ENCODE measurements at places on chromosomes 6 and 20.
A peak's percentile ranks its signal among the peaks of the same experiment; 100 is the strongest.

DNA sequence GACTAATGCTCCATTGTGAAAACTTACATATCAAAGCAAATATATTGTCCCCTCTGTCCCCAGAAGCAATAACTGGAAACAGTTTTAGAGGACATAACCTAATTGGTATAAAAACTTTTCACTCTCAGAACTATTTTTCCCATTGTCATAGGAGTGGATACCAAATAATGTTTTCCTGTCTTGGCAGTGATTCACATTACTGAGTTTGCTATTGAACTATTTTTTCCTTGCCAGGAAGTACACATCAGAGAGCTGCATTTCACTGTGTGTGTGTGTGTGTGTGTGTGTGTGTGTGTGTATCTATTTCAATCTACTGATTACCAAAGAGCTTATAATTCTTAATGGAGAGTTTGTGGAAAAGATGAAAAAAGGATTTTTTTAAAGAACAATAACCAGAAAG is 45.4 kb downstream of the AKAP12 start:
- no peak for DNase-seq

- no peak for DNase-seq
Measured at GRCh38 chr6:98039904-98040607, 757.0 kb upstream of the MMS22L start.

DNA sequence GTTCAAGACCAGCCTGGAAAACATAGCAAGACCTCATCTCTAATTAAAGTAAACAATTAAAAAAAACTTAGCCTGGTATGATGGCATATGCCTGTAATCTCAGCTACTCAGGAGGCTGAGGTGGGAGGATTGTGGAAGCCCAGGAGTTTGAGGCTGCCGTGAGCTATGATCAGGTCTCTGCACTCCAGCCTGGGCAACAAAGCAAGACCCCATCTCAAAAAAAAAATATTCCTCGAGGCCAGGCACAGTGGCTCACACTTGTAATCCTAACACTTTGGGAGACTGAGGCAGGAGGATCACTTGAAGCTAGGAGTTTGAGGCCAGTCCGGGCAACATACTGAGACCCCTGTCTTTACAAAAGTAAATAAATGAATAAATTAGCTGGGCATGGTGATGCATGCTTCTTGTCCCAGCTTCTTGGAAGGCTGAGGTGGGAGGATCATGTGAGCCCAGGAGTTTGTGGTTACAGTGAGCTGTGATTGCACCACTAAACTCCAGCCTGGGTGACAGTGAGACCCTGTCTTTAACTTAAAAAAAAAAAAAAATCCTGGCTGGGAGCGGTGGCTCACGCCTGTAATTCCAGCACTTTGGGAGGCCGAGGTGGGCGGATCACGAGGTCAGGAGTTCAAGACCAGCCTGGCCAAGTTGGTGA is 9.3 kb upstream of the C2 start:
- DNase-seq: no peak

DNA sequence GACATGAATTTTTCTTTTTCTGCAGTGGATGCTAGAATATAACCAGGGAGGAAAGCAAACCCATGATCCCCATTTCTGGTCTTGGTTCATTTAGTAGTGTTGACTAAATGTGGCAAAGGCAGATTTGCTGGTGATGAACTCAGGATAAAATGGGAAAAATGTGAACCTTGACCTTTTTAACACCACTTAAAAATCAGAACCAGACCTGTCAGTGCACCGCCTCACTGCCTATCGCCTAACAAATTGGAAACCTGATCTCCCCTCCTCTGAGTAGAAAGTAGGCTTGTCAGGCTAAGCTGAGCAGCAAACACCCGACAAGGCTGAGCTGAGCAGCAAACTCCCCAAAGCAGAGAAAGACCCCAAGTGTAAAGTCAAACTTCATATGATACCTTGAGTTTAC is 254.8 kb downstream of the FOXC1 start:
- DNase-seq: no peak

- no peak for DNase-seq
Measured at GRCh38 chr6:2103765-2104523, 141.5 kb downstream of the GMDS start.

- DNase-seq: no peak
Measured at GRCh38 chr6:154319231-154319858, 37.3 kb downstream of the IPCEF1 start.

DNA sequence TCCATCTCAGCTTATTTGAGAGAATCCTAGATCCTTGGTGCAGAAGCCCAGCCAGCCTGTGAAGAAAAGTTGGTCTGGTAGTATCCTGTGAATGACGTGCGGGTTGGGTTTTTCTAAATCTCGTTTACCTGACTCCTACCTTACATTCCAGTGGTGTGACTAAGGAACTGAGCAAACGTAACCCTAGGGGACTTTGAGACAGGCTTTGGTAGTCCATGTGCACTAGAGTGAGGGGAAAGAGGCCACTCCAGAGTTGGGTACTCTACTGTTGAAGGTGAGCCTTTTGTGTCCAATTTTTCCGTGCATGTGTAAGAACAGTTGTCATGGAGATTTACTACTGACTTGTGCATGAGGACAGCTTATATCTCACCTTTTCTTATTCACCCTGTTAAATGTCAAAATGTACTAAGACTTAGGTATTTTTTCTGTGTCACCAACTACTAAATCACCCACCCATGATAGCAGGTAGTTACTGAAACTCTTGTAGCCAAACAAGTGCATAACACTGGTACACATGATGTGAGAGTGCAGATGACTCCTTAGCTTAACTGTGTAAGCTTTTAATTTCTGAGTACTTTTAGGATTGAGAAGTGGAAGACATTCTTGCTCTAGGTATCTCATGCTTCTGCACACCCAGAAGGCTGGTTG is 26.3 kb upstream of the PLCG1 start:
- DNase-seq: no peak

DNA sequence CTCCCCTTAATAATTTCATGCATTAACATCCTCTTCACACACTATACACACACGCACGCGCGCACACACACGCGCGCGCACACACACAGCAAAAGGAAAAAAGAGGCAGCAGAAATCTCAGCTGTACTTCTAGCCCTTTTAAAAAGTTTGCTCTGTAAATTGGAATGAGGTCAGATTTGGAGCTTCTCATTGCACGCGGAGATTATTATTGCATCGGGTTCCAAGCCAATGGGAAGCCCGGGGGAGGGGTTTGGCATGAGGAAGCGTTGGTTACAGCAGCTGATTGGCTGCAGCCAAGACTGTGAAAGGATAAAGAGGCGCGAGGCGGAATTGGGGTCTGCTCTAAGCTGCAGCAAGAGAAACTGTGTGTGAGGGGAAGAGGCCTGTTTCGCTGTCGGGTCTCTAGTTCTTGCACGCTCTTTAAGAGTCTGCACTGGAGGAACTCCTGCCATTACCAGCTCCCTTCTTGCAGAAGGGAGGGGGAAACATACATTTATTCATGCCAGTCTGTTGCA is at the start of gene SOX4:
Gene SOX4, plus strand, starts transcription at position 340 of the 515 bp plus-strand sequence. CDS start 784 bp downstream, outside the sequence.
- peak; percentile 61 for DNase-seq

DNA sequence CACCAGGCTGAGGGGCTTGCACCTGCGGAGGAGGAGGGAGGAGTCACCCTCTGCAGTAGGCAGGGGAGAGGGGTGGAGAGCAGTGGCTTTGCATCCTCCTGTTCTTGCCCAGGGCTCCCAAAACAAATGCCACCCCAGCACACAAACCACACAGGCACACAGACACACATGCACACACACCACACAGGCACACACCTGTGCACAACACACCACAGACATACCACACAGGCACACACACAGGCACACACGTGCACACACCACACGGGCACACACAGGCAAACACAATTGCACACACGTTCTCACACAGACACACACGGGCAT is 26.6 kb downstream of the YTHDF1 start:
- no peak for DNase-seq

GRCh38 chr6:168979254-168979653 is 274.4 kb downstream of the THBS2 start:
- no peak for DNase-seq

GRCh38 chr6:127484212-127484863 is 25.1 kb upstream of the KIAA0408 start:
- no peak for DNase-seq

GRCh38 chr20:2519115-2519809 is 10.5 kb upstream of the ZNF343 start:
- DNase-seq: no peak

DNA sequence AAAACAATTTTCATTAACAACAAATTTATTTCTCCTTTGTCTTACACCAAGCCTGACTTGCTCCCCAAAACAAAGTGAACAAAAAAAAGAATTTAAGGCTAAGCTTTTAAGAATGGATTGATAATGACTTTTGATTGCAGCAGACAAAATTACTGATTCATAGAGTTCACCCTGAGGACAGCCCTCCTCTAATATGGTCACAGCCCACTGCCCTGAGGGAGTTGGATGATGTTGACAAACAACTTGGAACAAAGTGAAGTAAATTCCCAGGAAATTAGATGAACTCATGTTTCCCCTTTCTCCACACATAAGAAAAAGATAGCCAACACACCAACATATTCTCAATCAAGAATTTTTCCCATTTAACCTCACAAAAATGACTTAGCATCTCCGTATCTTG is 7.7 kb upstream of the ISM1 start:
- DNase-seq: no peak

- DNase-seq: no peak
Measured at GRCh38 chr6:157763904-157764177, 59.2 kb upstream of the SNX9 start.

- no peak for DNase-seq
Measured at GRCh38 chr20:44357555-44358125, 2.1 kb downstream of the HNF4A start.

- peak; percentile 66 for DNase-seq
Measured at GRCh38 chr6:150600301-150601017, 774 bp downstream of the PLEKHG1 start.

- DNase-seq: no peak
Measured at GRCh38 chr6:107803957-107804356, 20.2 kb downstream of the SCML4 start.

DNA sequence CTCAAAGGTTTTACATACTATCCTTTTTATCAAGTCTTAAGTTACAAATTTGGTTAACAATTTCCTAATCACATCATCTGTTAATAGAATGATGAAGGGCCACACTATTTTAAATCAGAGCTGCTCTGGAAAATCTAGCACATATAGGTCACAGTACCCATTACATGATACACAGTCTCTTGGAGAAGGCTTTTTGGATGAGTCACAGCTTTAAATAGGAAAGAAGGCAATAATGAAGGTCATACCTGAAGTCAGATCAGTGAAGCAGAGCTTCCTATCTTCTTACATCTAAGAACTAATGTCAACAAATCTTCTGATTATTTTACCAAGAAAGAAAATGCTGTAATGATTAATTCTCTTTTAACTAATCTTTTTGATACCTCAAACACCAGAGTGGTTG is 248.5 kb downstream of the BTBD9 start:
- DNase-seq: no peak

- no peak for DNase-seq
Measured at GRCh38 chr6:137850816-137851602, 16.1 kb upstream of the TNFAIP3 start.

- DNase-seq: no peak
Measured at GRCh38 chr6:79724816-79725215, 93.7 kb downstream of the SH3BGRL2 start.

DNA sequence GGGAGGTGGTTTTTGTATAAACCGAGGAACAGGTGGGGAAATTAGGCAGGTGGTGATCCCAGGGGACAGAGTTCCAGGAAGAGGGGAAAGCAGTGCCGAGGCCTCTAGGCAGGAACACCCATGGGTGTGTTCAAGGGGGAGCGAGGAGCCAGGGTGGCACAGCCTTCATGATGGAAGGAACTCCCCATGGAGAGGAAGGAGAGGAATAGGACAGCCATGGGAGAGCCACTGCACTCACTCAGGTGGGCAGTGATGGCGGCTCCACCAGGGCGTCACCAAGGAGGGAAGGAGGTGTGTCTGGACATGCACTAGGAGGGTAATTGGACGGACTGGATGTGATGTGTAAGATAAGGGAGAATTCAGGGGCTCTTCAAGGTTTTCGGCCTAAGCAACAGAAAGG is 98.2 kb downstream of the THBS2 start:
- DNase-seq: peak; percentile 14

DNA sequence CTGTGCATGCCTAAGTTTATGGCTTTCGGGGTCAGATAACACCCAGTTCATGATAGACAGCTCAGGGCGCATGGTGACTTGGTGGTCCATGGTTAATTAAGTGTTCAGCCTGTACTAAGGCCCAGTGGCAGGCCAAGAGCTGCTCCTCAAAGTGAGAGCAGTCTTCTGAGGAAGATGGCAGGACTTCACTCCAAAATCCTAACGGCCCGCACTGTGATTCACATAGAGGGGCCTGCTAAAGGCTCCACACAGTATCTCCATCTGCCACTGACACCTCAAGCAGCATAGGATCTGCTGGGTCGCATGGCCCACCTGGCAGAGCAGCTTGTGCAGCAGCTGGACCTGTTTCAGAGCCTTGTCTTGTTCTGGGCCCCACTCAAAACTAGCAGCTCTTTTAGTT is 10.6 kb upstream of the CST7 start:
- no peak for DNase-seq

- no peak for DNase-seq
Measured at GRCh38 chr6:3337521-3338350, 79.0 kb downstream of the PSMG4 start.

- peak; percentile 29 for DNase-seq
Measured at GRCh38 chr6:145015739-145016558, 719.4 kb downstream of the EPM2A start.

DNA sequence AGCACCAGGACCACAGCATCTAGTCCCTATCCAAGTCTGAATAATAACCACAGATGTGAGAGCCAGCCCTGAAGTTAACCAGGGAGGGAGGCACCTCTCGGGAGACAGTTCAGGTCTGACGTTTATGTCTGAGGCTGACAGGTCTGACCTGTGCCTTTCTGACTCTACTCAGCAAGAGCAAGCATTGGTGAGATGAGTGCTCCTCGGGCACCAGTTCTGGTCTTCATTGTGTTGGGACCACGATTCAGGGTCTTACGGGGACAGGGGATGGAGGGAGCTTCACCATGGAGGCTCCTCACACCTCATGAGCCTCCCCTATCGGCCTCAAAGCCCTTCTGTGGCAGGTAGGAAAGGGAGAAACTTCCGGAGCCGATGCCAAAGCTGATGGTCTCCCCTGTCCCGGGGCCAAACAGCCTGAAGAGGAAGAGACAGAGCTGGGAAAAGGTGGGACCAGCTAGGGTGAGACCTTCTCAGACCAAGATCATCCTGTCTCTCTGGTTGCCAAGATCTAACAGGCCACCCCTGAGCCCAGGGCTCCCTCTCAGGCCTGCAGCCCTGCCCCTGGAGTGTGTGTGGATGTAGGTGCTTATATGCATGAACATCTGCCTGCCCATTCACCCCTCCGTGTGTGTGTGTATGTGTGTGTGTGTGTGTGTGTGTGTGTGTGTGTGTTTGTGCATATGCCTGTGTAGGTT is 170.5 kb downstream of the VEGFA start:
- no peak for DNase-seq

DNA sequence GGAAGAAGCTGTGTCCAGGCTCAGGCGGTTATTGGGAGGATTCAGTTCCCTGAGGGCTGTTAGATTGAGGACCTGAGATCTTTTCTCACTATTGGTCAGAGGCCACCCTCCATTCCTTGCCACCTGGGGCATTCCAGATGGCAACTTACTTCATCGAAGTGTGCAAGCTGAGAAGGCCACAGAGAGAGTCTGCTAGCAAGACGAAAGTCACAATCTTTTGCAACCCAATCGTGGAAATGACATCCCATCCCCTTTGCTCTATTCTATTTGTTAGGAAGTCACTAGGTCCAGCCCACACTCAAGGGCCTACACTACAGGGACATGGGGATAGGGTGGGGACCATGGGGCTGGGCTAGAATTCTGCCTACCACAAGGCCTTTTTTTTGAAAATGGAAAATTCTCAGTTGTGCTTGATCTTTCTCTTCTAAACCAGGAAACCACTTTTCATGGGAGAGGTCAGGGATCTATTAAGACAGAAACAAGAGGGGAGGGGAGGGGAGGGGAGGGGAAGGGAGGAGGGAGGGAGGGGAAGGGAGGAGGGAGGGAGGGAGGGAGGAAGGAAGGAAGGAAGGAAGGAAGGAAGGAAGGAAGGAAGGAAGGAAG is 217.2 kb downstream of the BCAS1 start:
- DNase-seq: no peak
